ENCODE measurements at places on chromosomes 7 and 10.
A peak's percentile ranks its signal among the peaks of the same experiment; 100 is the strongest.

DNA sequence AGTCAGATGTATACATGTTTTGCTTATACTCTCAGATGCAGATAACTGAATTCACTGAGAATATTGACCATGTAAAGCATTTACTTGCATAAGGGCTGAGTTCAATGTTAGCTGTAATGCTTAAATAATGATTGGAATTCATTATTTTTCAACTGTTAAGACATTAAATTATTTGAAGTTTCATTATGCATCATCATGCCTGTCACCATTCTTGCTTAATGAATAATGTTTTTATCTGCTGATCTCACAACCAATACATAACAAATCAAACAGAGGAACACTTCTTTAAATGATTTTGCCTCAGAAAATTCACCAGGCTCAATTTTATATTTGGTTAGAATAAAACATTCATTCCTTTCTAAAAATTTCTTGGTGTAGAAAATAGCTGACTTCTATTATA, 233.4 kb downstream of the GPR37 start:
- DNase-seq, result no peak

GRCh38 chr7:158638001-158638400, 50.4 kb upstream of the PTPRN2 start:
- DNase-seq, result no peak

GRCh38 chr10:18684953-18685352, 25.7 kb downstream of the ARL5B start:
- DNase-seq, result no peak

- DNase-seq, result peak; percentile 20
Measured at GRCh38 chr7:47228386-47229014, 353.4 kb downstream of the TNS3 start.

DNA sequence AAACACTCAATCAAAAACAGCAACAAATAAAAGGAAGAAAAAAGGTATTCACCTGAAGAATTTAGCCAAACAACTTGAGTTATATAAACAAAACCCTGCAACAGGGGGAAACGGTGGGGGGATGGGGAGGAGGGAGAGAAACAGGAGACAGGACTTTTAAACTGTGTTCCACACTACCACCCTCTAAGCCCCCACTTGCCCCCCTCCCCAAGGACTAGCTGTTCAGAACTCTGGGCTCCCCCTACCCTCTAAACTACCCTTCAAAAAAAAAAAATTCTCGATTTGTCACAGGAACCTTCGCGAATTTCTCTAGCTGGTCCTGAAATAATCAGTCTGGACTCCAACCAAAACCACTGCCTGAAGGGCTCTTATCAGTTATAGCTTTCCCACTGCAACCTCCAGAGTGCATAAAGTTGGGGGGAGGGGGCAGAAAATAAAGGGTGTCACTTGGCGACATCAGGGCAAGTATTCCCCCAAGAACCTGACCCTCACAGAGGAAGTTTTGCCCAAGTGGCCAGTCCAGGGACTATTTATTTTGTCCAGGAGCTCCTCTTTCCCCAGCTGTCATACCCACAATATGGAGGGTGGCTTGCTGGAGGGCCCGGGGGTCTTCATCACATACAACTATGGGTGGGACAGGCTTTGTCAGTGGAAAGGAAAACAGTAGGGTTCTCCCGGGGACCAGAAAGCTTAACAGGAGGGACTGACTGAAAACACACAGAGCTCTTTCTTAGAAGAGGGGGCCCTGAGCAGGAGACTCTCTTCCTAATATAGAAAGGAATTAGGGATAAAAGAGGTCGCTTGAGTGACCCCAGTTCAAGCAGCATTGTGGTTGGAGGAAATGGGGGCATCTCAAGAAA, 1.3 kb downstream of the UBE2H start:
- DNase-seq, result peak; percentile 57

DNA sequence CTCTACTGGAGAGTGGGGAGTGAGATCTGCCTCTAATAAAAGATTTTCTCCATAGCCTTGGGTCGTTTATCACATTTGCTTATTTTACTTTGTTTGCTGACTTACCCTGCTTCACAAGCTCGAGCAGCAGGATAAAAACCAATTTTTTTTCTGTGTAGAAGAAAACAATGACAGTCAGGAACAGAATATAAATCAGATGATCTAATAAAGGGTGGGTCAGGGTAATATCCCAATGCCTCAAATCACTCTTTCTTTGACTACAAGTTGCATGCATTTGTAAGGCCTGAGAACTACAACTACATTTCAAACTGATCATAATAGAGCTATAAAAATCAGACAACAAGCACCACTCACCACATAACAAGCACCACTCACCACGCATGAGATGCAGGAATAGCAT, 174.4 kb upstream of the ADARB2 start:
- DNase-seq, result no peak

DNA sequence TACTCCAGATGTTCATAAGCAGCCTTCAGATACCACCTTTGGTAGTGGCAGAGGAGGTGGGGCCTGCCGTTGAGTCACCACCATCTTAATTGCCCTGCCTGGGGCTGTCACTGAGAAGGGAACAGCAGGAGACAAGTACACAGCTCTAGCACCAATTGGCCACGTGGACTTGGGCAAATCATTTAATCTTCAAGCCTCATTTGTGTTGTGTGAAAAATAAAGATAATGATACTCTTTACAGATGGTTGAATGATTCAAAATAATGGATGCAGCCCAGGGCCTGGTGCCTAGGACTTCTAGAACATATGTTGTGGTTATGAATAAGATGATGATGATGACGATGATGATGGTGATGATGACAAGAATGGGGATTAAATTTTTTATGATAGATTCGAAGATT, 111.9 kb upstream of the ADAM12 start:
- no peak for DNase-seq

DNA sequence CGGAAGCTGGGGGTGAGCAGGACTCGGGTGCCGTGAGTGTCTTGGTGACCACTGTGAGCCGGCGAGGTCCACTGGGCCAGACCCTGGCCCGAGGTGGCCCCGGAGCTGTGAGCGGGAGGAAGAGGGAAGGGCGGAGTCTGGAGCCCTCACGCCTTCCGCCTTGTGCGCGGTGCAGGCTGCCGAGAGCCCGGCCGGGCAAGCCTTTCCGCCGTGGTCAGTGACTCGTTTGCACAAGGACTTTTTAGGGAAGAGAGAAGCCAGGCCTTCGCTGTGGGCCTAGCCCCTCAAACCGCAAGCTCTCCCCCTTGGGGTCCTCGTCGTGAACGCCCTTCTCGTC, 40.9 kb upstream of the ZNF32 start:
- peak; percentile 67 for DNase-seq

GRCh38 chr10:70007116-70007820, 45.4 kb upstream of the MACROH2A2 start:
- DNase-seq, result no peak

- no peak for DNase-seq
Measured at GRCh38 chr10:22698941-22699440, 15.4 kb downstream of the PIP4K2A start.

GRCh38 chr10:23523251-23523650, 84.4 kb downstream of the OTUD1 start:
- DNase-seq, result peak; percentile 29

- DNase-seq, result no peak
Measured at GRCh38 chr10:127374074-127374680, 174.9 kb upstream of the NPS start.

DNA sequence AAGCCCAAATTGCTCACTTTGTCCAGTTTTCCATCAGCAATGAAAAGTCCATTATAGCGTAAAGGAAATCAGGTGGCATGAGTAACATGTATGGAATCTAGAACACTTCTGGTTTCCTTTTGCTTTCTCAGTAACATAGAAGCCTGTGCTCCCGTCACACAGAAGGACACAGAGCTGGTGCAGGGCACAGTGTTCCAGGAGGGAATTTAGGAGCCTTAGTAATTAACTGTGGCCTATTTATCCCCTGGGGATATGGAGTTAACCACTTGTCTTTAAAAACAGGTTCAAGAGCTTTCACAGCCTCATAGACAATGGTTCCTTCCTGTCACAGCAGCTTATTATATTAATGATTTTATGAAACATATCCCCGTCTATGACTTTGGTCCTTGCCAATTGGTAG, 189.9 kb downstream of the NEBL start:
- no peak for DNase-seq

All from DMS53 (cell line).